NCI-H1694 (cell line): ENCODE measurements at places on chromosomes 4 and X.

DNA sequence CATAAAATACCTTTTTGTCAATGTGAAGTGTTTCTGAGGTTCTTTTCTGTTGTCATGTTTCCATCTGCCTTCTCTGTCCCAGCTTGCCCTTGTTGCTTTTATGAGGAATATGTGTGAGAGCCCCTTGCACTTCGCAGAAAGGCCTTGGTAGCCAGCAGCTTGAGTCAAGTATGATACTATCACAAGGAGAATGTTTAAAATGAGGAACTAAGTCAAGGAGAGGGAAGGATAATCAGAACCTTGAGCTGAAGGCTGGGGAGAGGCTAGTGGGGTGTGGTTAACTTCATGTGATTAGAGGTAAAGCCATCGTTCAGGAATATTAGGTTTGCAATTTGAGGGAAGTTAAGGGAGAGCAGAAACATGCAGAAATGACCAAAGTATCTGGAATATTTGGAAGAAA, 12.7 kb downstream of the PGK1 start:
- no peak for DNase-seq

DNA sequence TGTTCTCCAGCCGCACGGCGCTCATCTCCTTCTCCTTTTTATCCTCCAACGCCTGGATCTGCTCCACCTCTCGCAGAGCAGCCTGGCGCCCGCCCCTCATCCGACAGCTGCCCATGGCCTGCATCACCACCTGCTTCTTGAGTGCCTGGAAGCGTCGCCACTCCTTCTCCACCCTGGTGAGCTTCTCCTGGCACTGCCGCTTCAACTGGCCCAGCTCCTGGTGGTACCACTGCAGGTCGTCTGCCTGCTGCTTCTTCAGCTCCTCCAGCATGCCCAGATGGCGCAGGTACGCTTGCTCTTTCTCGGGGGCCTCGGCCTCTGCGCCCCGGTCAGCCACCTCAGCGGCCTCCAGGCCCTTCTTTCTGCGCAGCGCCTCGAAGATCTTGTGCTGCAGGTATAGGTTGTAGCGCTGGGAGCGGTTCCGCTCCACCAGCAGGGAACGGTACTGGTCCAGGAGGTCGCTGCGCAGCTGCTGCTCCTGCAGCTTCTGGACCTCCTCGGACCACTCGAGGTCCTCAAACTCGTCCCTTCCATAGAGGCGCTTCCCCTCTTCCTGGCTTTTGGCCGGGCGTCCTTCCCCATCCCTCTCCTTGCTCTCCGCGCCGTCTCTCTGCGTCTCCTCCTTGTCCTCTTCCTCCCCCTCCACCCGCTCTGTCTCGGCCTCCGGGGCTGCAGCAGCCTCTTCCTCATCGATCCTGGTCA, 1.2 kb upstream of the TADA2B start:
- no peak for DNase-seq

GRCh38 chr4:185775792-185776555, 36.0 kb downstream of the SORBS2 start:
- DNase-seq = no peak

GRCh38 chr4:8304827-8305695, 35.5 kb downstream of the HTRA3 start:
- DNase-seq = no peak

DNA sequence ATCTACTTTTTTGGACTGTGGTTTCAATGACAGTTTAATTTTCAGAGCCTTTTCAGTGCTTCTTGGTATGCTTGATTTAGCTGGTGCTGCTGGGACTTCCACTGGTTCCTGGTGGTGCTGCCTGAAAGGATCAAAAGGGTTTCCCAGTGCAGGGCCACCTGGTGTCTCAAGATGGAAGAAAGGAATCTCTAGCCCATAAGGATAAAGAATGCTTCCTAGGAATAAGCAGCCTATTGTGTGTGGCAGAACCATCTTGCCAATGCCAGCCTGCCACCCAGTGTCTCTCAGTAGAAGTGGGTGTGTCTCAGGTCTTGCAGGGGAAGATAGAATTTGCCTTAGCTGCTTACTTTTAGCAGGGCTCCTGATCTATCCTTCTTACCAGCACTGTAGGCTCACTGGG, 15.0 kb upstream of the RAI2 start:
- no peak for DNase-seq

DNA sequence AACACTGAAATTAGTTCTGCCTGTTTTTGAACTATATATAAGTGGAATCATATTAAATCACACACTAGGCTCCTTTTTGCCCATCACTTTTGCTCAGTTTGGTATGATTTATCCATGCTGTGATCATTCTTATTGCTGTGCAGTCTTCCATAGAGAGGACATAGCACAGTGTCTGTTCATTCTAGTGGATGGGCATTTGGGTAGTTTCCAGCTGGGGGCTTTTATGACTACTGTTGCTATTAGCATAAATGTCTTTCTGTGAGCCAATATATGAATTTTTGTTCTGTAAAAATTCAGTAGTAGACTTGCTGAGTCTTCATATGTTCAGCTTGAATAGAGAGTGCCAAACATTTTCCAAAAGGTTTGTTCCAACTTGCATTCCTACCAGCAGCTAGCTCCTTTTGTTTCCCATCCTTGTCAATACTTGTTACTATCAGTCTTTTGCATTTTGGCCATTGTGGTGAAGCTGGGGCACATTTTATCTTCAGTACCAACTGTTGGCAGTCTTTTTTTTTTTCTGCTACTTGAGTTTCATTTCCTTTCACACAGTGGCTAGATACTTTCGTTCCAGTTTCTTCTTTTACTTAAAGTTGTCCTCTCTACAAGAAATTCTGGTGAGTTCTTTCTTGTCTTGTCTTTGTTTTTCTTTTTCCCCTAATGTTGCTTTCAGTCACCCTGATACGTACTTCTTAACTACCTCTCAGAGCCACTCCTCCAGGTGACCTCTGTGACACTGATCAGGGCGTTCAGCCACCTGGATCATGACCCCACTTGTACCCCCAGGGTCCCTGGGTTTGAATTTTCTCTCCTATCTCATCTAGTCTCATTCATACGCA, 87.0 kb downstream of the ANXA3 start:
- DNase-seq = no peak

GRCh38 chr4:36285784-36286480, 4.5 kb downstream of the DTHD1 start:
- DNase-seq = no peak

DNA sequence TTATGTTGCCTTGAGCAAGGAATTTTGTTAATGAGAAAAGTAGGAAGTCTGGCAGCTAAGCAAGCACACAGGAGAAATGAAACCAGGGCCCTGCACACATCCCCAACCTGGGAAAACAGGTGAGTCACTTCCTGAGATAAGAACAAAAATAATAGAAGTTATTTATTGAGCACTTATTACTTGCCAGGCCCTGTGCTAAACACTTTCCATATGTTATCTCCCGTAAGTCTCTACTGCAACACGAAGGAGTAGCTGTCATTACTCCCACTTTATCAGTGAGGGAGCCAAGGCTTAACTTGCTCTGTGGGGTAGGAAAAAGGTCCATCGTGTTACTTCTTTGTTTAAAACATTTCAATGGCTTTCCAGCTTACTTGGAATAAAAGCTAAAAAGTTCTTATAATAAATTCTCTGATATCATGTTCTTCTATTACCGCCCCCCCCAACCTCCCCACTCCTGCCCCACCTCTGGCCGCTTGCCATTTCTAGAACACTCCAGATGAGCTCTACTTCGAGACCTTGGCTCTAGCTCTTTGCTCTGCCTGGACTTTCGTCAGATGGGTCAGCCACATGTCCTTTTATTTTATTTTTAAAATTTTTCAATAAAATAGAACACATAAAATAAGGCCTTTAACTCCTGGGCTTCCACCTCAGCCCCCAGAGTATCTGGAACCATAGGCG, 36.3 kb upstream of the PLAC8 start:
- no peak for DNase-seq

- no peak for DNase-seq
Observed at GRCh38 chrX:721354-721753, 90.8 kb downstream of the SHOX start.

- DNase-seq = no peak
Observed at GRCh38 chr4:32010221-32010620, 1290.1 kb downstream of the PCDH7 start.

DNA sequence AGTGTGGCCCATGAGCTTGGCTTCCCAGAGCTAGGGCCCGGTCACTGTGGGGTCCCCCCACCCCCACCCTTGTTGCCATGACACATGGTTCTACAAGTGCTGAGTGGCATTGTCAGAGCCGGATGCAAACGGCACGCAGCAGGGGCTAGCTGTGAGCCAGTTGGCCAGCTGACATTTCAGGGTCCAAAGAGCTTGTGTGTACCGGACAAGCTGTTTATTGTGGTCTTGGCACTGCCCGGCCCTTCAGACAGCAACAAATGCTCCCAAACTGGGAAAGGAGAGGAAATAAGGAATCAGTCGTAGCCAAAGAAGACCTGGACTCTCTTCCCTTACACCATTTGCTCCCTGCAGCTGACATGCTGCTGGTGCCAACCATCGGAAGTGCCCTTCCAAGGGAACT, 36.8 kb downstream of the TSC22D3 start:
- no peak for DNase-seq

- DNase-seq = no peak
Observed at GRCh38 chrX:9765737-9766097, at the start of gene GPR143. GPR143 (minus strand) TSS chrX:9765847; CDS start chrX:9765817, 30 bp downstream.

- no peak for DNase-seq
Observed at GRCh38 chr4:72243641-72244040, 211.8 kb downstream of the NPFFR2 start.

GRCh38 chr4:41331224-41331623, 74.5 kb downstream of the UCHL1 start:
- DNase-seq = no peak

- no peak for DNase-seq
Observed at GRCh38 chr4:8703857-8704495, 111.4 kb downstream of the CPZ start.

DNA sequence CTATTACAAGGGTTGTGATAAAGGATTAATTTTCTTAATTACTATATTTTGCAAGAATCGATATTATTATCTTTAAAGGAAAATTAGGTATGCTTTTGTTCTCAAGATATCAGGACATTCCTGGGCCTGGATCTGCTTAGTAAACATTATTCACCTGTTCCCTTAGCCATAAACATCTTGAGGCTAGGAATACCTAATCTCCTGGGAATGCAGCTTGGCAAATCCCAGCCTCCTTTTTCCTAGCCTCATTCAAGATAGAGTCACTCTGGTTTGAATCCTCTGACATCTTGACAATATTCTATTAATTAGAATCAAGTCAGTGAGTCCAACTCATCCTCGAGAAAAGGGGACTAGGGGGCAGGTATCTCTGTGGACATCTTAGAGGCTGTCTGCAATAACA, 327.1 kb downstream of the STIM2 start:
- DNase-seq = no peak

- DNase-seq = no peak
Observed at GRCh38 chrX:68755616-68756125, 73.2 kb upstream of the EFNB1 start.

GRCh38 chrX:123493857-123494256, 239.0 kb downstream of the THOC2 start:
- DNase-seq = no peak

DNA sequence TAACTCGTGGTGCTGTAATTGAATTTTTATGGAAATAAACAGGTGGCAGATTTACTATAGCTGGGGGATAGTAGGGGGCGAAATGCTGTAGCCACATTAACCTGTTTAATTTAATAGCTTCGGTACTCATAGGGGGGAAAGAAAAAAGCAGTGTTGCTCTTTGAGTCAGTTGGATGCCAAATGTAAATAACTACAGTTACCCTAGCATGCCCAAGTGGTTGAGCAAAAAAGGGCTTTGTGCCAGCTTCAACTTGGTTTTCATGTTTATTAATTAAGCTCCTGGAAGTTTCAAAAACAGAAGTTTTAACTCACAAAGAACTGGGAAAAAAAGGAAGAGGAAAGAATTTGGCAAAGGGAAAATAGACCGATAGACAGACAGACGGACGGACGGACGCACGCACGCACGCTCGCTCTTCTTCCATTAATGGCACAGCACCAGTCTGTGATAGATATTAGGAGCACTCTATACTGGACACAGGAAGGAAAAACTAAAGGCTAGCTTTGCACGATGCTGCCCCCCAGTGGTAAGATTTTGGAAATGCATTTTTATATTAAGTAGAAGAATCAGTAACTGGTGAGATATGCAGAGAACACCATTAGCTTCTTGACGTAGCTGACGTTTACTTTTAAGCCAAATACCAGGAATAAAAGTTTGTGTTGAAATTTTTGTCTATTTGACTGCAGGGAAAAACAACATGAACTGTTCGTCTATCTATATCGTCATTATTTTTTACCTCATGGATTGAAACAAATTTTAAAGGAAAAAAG, 151.8 kb downstream of the SLC7A11 start:
- peak; percentile 74 for DNase-seq

DNA sequence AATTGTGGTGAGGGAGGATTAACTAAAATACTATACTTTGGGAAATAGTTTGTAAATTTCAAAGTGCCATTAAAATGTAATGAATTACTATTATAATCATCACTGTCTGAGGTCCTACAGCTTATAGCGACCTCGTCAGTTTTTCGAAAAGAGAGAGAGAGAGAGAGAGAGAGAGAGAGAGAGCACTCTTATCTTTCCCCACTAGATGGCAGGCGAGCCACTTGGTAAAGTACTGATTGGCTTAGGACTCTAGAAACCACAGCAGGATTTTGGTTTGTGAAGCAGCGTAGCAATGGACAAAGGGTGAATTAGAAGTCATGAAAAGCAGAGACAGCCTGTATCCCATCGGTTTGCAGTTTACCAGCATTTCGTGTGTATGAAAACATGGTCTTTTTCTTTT, 52.5 kb downstream of the LINC00632 start:
- peak; percentile 17 for DNase-seq

- DNase-seq = no peak
Observed at GRCh38 chr4:114281164-114281960, 301.9 kb upstream of the ARSJ start.

GRCh38 chr4:41613386-41613785, 75.4 kb downstream of the LIMCH1 start:
- no peak for DNase-seq

GRCh38 chr4:169668069-169668721, 47.8 kb downstream of the CLCN3 start:
- no peak for DNase-seq

GRCh38 chr4:42608551-42608950, 48.4 kb downstream of the ATP8A1 start:
- DNase-seq = no peak

GRCh38 chr4:169557061-169557636, 55.2 kb downstream of the NEK1 start:
- DNase-seq = no peak

- DNase-seq = peak; percentile 86
Observed at GRCh38 chr4:81069706-81070331, 39.3 kb downstream of the BMP3 start.

DNA sequence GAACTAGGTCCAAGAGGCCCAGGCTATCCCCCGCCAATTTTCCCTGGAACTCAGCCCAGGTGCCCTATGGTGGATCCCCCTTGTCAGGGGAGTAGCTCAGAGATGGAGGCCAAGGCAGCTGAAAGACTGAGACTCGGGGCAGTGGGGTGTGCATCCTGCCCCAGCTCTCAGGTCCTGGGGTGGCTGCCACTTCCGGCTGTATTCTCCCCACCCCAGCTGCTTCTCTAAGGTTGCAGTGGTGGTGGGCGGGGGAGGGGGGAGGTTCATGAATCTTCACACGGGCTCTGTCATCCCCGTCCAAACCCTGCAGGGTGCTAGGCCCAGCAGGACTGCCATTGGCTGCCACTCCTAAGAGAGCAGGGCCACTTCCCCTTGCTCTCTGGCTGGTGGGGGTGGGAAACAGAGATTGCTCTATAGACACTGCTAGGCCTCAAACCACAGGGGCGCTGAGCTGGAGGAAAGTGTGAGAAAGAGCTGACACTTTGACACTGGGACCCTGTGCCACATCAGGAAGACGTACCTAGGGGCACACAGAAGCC, 1.5 kb downstream of the SASH3 start:
- no peak for DNase-seq
